ENCODE measurements at places on chromosomes 2 and 18. TPM values are rescaled to one million over a fixed set of nuclear protein-coding genes. Genes with fewer than 3 reads are reported as not detected.

DNA sequence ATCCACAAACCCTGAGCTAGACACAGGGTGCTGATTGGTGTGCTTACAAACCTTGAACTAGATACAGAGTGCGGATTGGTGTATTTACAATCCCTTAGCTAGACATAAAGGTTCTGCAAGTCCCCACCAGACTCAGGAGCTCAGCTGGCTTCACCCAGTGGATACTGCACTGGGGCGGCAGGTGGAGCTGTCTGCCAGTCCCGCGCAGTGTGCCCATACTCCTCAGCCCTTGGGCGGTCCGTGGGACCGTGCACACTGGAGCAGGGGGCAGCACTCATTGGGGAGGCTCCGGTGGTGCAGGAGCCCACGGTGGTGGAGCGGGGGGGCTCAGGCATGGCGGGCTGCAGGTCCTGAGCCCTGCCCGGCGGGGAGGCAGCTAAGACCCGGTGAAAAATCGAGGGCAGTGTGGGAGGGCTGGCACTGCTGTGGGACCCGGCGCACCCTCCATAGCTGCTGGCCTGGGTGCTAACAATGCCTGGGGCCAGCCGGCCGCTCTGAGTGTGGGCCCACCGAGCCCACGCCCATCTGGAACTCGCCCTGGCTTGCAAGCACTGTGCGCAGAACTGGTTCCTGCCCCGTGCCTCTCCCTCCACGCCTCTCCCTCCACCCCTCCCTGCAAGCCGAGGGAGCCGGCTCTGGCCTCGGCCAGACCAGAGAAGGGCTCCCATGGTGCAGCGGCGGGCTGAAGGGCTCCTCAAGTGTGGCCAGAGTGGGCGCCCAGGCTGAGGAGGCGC, 75.6 kb downstream of the MOB4 start:
- DNase-seq: no peak

The GBX2 gene
- 1.9 TPM for total RNA-seq

DNA sequence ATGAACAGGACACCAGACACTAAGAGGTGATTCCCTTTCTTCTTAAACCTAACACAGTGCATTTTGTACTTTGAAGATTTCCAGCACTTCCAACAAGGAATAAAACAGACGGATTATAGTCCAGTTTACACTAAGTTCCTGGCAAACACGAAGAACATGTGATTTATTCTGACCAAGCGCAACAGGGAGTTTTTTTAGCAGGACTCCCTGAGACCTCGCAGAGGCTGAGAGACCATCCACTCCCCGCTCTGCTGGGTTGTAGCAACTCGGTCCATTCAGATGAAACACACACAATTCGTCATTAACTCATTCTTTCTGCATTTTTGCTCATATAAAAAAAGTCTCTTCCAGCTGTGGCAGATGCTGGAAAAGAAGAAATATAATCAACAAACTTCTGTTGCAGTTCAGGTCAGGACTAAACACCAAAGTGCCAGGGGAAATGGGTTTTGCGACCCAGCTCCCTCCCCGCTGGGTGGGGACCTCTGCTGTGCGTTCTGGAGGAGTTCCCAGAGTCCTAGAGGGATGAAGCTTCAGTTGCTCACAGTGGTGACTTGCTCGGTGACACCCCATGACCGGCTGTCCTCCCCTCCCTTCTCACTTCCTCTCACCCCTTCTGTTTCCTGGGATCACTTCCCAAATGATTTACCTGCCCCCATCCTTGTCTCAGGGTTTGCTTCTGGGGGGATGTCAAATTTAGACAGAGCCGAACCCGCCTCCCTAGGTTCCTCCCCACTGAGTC, 52.5 kb downstream of the KCNF1 start:
- no peak for DNase-seq

DNA sequence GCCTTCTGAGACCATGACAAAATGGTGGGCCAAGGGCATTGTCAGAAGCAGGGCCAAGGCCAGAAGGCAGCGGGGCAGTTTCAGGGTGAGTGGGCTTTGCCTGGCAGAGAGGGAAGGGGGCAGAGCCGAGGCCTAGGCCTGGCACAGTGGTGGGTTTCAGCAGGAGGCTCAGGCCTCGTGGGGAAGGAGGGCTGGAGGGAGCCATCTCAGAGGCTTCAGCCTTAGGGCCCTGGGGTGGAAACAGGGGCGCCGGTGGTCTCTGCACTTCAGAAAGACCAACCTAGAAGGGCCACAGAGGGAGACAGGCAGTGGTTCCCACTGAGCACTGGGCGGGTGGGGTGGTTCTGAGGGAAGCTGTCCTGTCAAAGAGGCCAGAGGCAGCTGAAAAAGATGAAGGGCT, 58.0 kb upstream of the SMAD7 start:
- no peak for DNase-seq

GRCh38 chr2:102359527-102359926, 3.9 kb downstream of the IL18R1 start:
- no peak for DNase-seq

DNA sequence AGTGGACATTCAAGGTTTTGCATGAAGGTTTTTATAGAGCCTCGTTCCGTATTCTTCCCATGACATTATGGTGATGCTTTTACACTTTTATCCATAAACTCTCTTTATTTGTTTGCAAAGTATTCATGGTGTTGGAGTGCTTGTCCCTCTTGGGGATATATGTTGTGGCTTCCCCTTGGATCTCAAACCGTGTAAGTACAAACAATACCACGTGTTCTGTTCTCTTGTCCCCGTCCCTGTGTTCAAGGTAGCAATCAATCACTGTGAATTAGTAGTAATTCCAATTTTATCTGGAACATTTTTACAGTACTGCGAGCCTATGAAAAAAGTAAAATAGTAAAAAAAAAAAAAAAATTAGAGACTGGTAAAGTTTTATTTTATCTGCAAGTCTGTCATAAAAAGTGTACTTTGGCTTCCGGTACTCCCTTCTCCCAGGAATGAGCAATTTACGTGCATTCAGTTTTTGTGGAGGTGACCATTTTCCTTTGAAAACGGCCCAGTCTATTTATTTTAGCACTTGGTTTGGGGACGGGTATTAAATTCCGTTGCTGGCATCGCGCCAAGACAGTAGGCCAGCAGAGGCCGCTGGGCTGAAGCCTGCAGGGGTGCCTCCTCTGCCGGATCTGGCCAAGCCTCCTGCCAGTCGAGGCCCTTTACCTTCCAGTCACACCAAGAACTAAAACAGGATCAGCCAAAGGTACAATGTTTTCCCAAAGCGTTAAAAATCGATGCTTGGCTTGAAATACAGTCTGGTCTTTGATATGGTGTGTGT, 175.7 kb downstream of the SOCS6 start:
- peak; percentile 61 for DNase-seq

GRCh38 chr2:20509770-20510490, 63.1 kb downstream of the RHOB start:
- DNase-seq: no peak

DNA sequence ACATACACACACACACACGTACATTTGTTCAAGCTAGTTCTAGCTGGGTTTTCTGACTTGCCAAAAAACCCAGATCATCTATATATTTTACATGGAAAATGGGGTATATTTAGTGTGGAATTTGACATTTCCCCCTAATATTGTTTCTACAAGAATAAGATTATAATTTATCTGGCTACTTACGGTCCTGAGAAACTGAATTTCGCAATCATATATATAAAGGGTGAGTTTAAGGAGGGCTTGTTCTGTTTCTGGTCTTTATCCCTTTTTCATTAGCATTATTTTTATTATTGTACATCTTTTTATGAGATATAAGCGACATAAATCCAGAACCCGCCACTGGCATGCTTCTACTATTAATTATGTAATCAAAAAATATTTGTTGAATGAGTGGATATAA, 528.9 kb downstream of the TMX3 start:
- DNase-seq: no peak

DNA sequence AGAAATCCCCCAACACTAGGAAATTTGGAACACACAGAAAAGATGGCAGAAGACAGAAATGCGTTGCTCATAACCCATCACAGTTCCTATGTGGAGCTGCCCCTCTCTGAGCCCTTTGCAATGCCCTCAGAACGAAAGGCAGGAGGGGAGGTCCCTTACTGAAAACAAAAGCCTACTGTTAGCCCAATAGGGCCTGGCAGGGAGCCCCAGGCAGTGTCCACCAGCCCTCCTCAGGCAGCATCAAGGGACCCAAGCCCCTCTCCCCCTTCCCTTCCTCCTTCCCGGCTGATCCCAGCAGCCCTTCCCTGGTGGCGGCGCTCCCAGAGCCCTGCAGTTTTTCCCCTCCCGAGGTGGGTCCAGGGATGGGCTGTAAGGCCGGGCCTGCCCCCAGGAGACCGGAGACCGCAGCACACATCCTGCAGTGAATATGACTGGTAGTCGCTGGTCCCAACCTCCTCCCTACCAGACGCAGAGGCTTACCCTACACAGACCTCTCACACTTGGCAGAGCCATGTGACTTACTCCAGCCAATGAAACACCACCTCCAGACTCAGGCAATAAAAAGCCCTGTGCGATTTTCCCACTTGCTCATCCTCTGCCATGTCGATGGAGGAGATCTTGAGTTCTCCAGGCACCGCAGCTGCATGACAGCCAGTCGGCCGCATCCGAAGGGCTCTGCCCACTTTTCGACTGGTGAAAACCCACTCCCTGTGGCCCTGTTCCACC, 19.4 kb upstream of the DUSP2 start:
- no peak for DNase-seq

DNA sequence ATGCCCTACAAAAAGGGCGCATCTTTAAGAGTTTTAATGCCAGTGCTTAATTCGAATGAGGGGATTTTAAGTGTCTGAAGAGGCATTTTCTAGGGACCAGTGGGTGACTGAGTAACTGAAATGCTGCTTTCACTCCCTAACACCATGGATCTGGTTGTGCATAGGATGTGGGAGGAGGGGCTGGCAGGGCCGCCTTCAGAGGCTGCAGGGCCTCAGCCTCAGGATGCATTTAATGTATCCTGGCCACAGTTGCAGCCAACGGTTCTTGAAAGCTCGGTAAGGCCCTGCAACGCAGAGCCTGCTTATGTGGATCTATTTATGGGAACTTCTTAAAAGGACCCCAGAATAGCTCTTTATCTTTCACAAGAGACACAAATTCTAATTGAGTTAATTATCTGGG, 25.8 kb upstream of the IL18RAP start:
- no peak for DNase-seq

- DNase-seq: no peak
These were observed 302.0 kb downstream of the NCKAP5 start for GRCh38 chr2:133266041-133266925.

DNA sequence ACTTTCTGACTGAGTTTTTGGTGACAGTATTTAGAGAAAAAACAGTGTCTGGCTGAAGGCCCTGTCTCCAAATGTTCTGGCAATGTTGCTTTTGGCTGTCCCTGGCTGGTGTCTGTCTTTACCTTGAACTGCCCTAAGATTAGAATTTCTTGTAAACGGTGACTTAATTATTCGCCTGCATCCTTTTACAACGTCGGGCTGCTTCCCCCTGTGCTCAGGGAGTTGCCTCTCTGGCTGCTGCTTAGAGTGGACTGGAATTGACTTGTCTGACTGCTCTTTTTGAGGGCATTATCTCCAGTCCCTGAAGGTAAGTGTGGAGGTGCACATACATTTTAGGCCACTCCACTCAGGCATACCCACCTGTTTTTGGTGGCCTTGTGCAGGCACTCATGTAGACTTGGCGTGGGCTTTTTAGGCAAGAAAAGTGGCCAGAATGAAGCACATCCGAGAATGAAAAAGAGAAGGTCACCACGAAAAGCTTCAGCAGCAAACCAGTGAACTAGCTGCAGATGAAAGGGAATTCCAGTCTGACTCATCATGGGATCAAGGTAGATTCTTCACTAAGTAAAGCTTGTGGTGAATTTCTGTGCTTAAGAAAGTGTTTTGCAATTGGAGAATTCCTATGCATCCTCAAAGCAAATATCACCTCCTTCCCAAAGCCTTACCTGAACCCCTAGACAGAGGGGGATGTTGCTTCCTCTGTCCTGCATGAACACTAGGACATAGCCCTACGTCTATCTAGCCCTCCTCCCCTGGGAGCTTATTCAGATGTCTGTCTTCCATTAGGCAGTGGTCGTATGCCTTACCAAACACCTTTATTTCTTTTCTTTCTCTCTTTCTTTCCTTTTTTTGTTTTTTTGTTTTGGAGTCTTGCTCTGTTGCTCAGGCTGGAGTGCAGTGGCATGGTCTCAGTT, 230.3 kb upstream of the TRIB2 start:
- DNase-seq: no peak
